ENCODE measurements at places on chromosomes 2 and 18.

GRCh38 chr2:19833978-19834377 lies 67.8 kb downstream of the TTC32 start:
- DNase-seq = no peak

GRCh38 chr2:238241970-238242369 lies 2.1 kb upstream of the HES6 start:
- no peak for DNase-seq

GRCh38 chr18:69659142-69659651 lies 258.5 kb downstream of the DOK6 start:
- DNase-seq = no peak

- no peak for DNase-seq
These were observed 20.3 kb downstream of the STRADB start for GRCh38 chr2:201471732-201472393.

- no peak for DNase-seq
These were observed 52.7 kb upstream of the BOD1L2 start for GRCh38 chr18:57094175-57094574.

DNA sequence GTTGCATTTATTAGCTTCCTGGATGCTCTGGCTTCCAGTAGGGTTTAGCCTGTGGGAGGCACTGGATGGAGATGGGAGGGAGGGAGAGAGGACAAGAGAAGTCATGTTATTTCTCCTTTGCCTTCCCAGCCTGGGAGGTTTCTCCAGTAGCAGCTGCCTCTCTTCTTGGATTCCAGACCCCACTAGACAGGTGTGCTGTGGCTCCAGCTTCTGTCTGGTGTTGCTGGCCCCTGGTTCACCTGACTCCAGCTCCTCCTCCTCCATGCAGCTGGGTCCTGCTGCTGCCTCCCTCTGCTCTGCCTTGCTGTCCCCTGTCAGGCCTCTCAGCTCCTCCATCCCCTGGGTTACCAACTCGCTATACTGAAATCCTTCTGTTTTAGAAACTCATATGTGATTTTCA lies 188.9 kb upstream of the TNP1 start:
- DNase-seq = no peak

DNA sequence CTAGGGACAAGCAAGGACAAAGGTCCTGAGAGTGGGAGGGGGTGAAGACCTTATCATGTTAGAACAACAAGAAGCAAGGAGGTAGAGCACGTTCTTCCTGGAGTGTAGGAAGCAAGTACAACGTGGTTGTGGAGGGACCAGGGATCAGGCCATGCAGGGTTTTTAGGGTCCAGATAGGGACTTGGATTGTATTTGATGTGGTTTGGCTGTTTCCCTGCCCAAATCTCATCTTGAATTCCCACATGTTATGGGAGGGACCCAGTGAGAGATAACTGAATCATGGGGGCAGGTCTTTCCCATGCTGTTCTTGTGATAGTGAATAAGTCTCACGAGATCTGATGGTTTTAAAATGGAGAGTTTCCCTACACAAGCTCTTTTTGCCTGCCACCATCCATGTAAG lies 53.2 kb downstream of the ICA1L start:
- DNase-seq = no peak

DNA sequence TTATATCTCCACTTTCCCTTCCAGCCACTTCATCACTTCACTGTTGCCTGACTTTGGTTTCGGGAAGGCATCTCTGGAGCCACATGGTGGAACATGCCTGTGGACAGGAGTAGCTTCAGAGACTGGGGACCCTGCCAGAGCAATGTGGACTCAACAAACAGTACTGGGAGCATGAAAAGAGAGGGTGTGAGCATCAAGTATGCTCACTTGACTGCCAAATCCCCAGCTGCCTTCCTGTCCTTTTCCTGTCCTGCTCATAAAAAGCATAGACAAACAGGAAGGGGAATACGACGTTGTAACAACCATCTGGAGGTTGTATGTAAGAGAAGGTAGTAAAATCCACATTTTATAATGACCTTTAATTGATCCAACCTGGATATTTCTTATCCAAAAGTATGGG lies 61.3 kb upstream of the CSRNP3 start:
- no peak for DNase-seq

GRCh38 chr18:66931010-66931409 lies 327.1 kb upstream of the CDH19 start:
- no peak for DNase-seq

GRCh38 chr18:58990720-58991119 lies 126.0 kb downstream of the ZNF532 start:
- DNase-seq = no peak

DNA sequence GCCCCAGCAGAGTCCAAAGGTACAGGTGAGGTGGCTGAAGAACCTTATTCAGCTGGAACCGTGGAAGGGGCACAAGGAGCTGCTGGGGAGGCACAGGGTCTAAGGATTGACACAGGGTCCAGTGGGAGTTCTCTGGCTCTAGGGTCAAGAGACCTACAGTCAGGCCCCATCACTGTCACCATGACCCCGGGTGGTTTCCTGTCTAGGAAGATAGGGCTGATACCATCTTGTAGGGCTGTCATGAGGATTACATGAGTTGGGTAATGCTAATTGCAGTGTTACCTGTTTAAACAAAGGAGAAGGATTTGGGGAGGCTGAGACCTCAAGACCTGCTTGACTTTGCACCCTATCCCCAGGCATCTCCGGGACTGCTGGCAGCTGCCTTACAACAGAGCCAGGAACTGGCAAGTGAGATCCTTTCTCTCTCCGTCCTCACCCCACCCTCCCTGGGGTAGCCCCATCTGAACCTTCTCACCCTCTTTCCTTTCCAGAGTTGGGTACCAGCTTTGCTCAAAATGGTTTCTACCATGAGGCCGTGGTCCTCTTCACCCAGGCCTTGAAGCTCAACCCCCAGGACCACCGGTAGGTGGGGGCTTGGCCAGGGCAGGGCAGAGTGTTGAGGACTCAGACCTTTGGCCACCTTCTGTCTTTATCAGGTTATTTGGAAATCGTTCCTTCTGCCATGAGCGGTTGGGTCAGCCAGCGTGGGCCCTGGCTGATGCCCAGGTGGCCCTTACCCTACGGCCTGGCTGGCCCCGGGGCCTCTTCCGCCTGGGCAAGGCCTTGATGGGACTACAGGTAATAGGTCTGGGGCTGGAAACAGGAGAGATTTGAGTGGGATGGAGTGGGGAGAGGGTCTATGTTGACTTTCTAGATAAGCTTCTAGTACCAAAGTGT lies 7.5 kb downstream of the LBX2 start:
- no peak for DNase-seq

GRCh38 chr18:74768096-74768495 lies 170.4 kb downstream of the ZNF407 start:
- DNase-seq = no peak

DNA sequence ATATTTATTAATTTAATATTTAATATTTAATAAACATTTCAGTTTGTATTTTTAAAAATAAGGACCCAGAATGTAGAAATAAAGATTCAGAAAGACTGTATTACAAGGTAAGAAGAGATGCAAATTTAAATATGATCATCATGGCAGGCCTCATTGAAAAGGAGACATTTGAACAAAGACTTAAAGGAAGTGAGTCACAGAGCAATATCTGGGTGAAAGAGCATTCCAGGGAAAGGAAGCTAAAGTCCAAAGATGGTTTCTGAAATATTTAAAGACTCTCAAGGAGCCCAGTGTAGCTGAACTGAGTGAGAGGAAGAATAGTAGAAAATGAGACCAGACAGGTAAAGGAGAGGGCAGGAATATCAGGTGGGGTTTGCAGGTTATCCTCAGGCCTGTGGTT lies 5.9 kb downstream of the SCYGR4 start:
- no peak for DNase-seq

GRCh38 chr18:47204908-47205522 lies 28.9 kb upstream of the IER3IP1 start:
- DNase-seq = no peak

Data from HS-27A (cell line).